AG09309 (cell line): ENCODE measurements at places on chromosomes 3 and 15.
A peak's percentile ranks its signal among the peaks of the same experiment; 100 is the strongest.

- DNase-seq = no peak
Observed at GRCh38 chr3:20047341-20047779, 7.1 kb downstream of the KAT2B start.

- no peak for DNase-seq
Observed at GRCh38 chr15:70264014-70264582, 166.4 kb upstream of the TLE3 start.

- DNase-seq = no peak
Observed at GRCh38 chr3:58899159-58899952, 150.5 kb downstream of the CFAP20DC start.

DNA sequence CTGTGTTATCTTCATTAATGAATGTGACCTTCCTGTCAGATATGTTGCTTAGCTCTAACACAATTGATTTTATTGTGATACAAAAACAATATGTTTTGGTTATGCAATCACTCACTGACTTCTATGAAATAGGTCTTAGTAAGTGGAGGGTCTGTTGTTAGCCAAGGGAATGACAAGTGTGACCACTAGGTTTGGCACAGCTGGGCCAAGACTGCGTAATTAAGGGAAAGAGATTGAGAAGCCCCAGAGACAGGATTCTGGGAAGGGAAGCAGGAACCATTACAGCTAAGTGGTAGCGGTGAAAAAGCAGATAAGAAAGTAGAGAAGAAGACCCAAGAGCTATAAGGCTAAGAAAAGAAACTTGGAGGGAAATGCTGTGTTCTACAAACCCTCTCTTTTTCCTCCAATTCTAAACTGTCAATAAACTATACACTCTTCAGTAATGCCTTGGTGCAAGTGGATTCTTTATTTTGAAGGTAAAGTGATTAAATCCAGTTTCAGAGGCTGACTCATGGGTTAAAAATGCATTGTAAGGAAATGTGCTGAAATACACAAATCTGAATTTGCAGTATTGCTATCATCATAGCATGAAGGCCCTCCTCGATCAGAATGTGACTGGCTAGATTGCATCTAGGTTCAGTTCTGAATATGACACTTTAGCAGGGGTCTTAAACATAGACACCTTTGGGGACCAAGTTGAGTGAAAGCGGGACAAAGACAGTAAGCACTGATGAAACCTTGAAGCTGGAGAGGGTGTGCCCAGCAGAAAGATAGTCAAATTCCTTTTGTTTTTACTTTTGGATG, 26.1 kb downstream of the KCNMB2 start:
- no peak for DNase-seq

DNA sequence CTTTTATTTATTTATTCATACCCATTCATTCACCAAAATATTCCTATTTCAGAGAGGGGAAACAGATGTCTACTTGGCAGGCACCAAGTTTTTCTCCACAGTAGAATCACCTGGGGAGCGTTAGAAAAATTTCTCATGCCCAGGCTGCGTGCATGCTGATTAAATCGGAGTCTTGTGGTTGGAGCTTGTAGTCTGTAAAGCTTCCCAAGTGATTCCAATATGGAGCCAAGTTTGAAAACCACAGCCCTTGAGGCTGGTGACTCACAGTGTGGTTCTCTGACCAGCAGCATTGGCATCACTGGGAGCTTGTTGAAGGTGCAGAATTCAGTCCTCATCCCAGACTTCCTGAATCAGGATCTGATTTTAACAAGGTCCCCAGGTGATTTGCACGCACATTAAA, 49.7 kb downstream of the PDHB start:
- DNase-seq = peak; percentile 99

DNA sequence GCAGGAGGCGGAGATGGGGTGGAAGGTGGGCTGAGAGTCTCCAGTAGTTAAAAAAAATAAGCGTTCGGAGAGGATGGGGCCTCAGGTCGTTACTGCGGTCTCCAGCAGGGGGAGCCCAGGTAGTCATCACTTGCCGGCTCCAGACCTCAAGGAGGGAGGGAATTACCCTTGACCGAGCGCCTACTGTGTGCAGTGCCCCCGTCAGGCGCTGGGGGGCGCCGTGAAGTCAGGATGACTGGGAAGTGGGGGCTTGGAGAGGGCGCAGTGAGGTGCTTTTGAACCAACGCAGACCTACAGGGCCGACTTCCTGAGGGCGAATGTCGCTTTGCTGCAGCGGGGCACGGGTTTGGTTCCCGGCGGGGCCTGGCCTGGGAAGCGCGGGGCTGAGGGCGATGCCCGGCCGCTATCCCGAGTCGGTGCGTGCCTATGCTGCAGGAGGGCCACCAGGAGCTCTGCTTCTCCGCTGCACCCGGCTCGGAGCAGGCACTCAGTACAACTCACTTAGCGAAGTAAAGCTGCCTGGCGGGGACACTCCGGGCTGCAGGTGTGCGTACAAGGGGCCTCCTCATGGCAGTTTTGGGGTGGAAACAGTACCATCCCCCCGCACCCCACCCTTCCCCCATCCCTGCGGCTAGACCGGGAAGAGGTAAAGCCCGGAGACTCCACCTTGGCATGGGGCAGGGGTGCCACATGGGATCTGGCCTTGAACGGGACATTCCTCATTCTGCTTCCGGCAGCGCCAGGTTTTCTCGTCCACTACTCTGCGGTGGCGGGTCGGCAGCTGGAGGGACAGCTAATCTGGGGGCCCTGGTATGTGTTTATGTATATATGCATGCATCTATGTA, 79.8 kb downstream of the RHCG start:
- DNase-seq = no peak

DNA sequence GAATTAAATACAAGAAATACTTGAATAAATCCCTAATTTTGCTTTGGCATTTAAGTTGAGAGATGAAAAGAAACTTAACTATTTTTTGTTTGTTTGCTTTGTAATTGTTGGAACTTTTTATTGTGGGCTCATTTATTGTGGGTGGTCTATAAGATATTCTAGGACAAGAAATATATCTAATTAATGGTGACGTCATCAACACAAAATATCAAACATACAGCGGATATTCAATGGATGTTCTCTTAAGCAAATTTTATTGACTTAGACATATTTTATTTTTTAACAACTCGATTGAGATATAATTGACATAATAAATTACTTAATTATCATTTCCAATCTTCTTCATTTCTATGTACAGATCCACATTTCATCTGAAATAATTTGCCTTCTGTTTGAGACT, 30.0 kb downstream of the SYNPR start:
- DNase-seq = no peak
